ENCODE measurements at places on chromosomes 12 and 14.
A peak's percentile ranks its signal among the peaks of the same experiment; 100 is the strongest.

GRCh38 chr12:131672941-131673887 is 37.7 kb upstream of the SFSWAP start:
- DNase-seq, result no peak

GRCh38 chr12:55681142-55682077 is 26.3 kb downstream of the ITGA7 start:
- DNase-seq, result peak; percentile 76

GRCh38 chr12:4216187-4216927 is 57.2 kb upstream of the CCND2 start:
- DNase-seq, result no peak

DNA sequence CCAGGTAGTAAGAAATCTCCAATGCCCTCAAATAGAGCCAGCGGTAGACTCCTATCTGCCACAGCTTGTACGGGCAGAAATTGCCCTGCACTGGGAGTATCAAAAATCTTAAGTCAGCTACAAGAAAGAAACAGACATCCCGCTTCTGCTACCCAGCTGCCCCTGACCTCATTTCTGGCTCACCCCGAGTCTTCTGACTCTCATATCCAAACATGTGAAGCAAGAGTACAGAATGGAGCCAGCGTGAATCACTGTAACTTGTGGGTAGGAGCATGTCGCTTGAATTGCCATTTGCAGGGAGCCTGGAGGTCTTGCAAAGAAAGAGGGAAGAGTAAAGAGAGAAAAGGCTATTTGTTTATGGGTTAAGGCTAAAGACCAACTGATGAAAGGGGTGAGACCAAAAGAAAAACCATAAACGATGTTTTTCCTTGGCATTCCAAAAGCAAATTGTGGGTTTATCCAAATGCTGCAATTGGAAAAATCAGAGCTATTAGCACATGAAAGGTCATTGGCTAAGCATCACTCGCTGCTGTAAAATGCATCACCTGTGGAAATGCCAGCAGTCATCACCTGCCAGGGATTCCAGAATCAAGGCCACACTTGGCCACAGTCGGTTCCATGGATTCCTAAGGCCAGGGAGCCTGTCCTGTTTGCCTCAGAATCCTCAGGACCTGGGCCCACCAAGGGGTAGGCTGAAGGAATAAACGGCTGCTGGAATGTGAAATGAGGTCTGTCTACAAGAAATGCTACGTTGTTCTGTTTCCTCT is 86.6 kb downstream of the FOXN3 start:
- no peak for DNase-seq

- DNase-seq, result no peak
These were observed 364.9 kb upstream of the KITLG start for GRCh38 chr12:88945051-88945732.

GRCh38 chr14:72451054-72451972 is 442.6 kb downstream of the DPF3 start:
- no peak for DNase-seq

- DNase-seq, result no peak
These were observed 9.5 kb downstream of the PLEKHG3 start for GRCh38 chr14:64713677-64714076.

DNA sequence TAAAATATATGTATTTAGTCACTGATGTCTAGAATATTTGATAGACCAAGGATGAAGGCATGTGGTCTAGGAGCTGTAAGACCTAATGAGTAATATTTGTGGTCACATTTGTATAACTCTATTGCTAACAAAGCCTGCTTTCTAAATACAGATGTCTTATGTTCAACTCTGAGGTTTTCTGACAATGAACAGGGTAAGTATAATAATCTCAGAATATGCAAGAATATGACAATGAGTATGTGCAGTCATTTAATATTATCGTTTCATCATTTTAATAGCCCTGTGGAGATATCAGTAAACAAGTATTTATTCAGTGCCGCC is 389.6 kb downstream of the LRIG3 start:
- DNase-seq, result no peak

- DNase-seq, result no peak
These were observed 486.5 kb downstream of the ZFP36L1 start for GRCh38 chr14:68306265-68306933.

- no peak for DNase-seq
These were observed 14.6 kb downstream of the VASH1 start for GRCh38 chr14:76775695-76776427.

DNA sequence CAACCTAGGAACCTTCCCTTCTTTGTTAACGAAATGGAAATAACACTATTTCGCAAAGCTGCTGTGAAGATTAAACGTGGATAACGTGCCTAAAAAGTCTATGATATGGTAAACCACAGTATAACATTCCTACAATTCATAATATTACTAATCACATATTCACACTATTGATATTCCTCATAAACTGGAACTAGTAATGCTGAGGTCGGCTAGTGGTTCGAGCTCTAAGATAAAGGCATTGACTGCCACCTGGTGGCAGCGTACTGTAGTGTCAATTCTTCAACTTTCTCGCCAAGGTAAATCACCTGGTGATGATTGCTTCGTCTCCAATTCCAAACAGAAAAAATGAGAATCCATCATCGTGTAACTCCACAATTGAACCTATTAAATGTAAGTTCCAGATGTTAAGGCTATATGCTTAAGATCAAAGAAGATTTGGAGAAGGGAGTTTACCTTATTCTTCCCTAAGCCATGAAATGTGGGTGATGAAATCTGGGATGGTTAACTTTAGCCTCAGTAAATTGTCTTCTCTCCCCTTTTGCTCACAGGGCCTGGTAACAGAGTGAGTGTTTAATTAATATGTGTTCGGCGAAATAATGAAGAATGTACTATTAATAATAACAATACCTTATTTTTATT is 197.5 kb upstream of the TMEM132C start:
- peak; percentile 66 for DNase-seq

- DNase-seq, result no peak
These were observed 95.3 kb downstream of the DAD1 start for GRCh38 chr14:22493753-22494152.

DNA sequence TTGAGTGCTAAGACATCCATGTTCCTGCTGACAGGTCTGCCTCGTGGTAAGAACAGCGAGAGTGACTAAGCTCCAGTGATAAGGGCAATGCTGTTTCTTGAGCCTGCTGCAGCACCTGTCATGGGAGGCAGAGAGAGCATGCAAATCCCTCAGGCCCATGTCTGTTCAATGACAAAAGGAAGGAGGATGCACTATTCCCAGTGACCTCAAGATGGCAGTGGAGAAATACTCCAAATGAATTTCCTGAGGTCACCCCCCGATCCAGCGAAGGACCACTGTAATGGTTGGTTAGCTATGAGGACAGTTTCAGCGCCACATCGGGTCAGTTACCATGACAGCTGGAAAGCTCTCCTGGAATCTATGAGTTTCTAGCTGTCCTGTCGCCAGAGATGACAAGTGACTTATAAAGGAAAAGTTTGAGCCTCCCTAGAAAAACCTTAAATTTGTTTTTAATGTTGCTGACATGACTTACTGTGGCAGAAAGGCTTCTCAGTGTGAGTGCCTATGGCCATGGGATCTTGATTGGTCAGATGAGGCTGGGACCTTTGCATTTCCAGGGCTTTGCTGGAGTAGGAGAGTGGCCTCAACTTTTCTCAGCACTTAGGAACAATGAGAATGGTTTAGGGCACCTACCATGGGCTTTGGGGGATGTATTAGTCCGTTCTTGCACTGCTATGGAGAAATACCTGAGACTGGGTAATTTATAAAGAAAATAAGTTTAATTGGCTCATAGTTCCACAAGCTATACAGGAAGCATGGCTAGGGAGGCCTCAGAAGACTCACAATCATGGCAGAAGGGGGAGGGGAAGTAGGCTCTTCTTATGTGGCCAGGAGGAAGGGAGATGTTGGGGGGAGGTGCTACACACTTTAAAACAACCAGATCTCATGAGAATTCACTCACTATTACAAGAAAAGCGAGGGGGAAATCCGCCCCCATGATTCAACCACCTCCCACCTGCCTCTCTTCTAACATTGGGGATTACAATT is 88.0 kb upstream of the TMEM260 start:
- DNase-seq, result peak; percentile 57

- peak; percentile 25 for DNase-seq
These were observed 30.9 kb downstream of the ERGIC2 start for GRCh38 chr12:29350080-29350479.

DNA sequence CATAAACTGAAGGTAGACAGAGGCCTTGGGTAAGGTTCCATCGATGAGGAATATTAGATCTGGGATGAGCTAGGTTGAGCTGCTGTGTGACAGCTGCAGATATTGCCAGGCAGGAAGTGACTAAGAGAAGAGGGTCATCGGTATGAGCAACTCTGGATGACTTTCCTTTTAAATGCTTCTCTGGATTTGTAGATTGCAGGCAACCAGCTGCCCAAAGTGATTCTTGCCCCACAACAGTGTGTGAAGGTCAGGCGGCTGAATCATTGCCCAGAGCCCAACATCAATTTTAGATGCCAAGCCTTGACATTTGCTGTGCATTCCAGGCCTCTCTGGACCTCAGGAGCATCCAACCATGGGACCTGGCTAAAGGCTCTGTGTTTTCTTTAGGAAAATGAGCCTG is 255.9 kb downstream of the DPF3 start:
- no peak for DNase-seq

GRCh38 chr12:53941750-53942149 is 3.1 kb downstream of the HOXC13 start:
- DNase-seq, result no peak

GRCh38 chr12:32217354-32218310 is 111.0 kb downstream of the BICD1 start:
- peak; percentile 19 for DNase-seq

- DNase-seq, result no peak
These were observed 113.9 kb downstream of the ANO4 start for GRCh38 chr12:100908501-100908900.

GRCh38 chr14:78448164-78449094 is 278.3 kb downstream of the NRXN3 start:
- peak; percentile 60 for DNase-seq
